ENCODE measurements at places on chromosomes 12 and 14.

- no peak for DNase-seq
Measured at GRCh38 chr12:122117979-122118378, 39.4 kb downstream of the MLXIP start.

DNA sequence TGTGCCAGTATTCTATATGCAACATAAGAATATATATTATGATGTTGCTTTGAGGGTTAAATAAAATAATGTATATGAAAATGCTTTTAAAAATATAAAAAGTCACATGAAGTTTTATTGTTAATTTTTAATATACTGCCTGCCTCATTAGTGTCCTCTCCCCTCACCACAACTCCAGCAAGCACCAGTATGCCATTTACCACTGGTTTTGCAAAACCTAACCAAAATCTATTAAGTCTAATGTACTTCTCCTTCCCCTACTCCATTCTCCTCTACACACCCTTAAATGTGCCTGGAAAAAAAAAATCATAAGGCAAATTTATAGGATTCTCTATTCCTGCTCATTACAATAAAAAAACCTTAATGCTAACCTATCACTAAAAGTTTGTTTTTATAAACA is 24.0 kb upstream of the GNG2 start:
- no peak for DNase-seq

DNA sequence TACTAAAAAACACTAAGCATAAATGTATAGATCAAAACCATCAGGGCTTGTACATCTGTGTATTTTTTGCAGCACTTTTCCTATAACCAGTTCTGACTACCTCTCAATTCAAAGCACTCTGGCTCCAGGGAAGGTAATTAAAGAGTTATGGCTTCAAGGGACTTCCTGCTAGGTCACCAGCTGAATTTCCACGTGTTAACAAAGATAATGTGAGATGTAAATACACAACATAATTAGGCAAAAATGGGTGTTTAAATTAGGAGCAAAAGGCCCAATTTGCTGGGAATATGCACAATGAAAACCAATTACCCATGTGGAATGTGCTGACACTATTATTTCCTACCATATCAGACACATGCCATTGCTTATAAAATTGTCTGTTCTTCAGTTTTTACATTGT is 513.4 kb upstream of the FLRT2 start:
- no peak for DNase-seq

- DNase-seq = peak; percentile 60
Measured at GRCh38 chr14:96824283-96824682, 27.1 kb downstream of the VRK1 start.

DNA sequence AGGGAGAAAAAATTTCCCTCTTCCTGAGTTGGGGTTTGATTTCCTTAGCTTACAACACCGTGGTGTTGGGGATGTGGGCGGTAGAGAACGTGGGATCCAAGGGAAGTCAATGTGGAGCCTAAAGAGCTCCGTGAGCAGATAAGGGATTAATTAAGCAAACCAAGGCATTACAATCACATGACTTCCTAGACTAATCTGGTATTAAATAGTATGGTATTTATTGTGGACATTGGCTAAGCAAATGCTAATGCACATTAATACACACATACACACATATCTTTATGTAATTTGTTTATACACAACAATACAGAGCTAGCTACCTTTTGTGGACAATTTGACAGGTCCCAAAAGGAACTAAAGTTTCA is 791 bp upstream of the RNF41 start:
- no peak for DNase-seq
